ENCODE measurements at places on chromosomes 3 and 15.

- DNase-seq = peak; percentile 82
Measured at GRCh38 chr3:100777271-100777670, 68.0 kb downstream of the TFG start.

- DNase-seq = no peak
Measured at GRCh38 chr15:89668171-89668570, 11.0 kb downstream of the PLIN1 start.

DNA sequence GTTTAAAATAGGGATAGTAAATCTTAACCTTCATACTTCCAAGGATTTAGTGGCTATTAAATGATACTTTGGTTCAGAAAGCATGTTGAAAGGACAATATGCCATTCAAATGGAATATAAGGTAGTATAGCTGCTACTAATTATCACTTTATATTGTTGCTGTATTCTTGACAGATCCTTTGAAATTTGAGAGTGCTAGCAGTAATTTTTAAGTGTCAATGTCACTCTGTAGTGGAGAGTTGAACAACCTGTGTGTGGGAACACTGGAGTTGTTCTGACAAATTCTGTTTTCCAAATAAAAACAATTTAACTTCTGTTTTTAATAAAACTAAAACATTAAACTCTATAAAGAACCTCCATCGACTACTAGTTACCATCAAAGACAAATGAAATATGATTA is 565.7 kb downstream of the FGF12 start:
- no peak for DNase-seq

DNA sequence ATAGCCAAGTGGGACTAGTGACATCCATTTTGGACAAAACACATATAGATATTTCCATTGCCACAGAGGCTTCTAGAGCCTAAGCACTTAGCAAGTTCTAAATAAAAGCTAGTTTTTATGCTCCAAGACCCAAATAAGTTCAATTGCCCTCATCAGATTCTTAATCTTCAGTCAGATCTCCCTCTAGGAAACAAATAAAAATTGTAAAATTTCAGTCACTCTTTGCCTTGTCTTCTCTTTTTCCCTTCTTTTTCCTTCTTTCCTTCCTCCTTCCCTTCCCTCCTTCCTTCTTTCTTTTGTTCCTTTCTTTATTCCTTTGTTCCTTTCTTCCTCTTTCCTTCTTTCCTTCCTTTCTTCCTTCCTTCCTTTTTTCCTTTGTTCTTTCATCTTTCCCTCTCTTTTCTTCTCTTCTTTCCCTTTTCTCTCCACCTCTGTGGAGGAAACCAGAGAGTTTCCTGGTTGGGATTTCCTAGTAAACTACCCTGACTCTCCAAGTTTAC is 68.8 kb upstream of the GADL1 start:
- no peak for DNase-seq

DNA sequence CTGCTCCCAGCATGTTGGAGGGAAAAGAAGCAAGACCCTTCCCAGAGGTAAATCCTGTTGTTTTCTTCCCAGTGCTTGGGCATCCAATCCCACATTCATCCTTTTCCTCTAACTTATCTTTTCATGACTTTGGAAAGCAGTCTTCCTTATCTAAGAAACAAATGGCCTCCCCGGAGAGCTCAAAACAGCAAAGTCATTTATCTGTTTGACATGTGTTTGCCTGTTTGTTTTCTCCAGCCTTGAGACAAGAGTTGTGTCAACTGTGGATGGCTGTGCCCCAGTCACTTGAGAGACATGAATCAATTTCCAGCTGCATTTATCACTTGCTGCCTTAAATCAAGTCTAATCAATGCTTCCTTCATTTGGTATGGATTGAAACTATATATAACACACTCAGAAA is 103.9 kb downstream of the SHQ1 start:
- no peak for DNase-seq

- no peak for DNase-seq
Measured at GRCh38 chr3:56806407-56806806, 4.7 kb upstream of the ARHGEF3 start.

DNA sequence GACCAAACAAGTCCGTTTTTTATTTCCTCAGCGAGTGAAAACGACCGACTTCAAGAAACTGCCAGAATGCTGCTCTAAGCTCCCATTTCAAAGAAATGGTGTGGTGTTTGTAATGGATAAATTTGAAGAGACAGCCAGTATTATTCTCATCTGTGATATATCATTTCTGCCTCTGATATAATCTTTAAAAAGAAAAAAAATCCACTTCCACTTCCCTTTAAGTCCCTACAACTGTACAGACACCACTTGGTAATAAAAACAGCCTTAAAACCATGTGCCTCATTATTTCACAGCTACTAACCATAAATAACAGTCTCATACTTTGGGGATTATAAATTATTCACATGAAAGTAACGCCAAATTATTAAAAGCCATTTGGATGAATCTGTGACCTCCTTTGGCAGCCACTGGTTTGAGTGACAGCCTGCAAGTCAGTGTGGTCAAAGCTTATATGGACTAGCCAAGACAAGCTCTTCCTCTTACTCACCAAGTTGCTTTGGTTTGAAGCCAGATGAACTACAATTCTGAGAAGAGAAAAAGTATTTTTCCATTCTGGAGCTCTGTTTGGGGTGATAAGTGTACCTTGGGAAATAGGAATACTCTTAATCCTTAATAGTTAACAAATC is 168.0 kb downstream of the SHOX2 start:
- DNase-seq = peak; percentile 83

GRCh38 chr15:75836959-75837334 is 6.3 kb upstream of the UBE2Q2 start:
- peak; percentile 92 for DNase-seq

- no peak for DNase-seq
Measured at GRCh38 chr15:88269356-88270062, 13.0 kb upstream of the NTRK3 start.

DNA sequence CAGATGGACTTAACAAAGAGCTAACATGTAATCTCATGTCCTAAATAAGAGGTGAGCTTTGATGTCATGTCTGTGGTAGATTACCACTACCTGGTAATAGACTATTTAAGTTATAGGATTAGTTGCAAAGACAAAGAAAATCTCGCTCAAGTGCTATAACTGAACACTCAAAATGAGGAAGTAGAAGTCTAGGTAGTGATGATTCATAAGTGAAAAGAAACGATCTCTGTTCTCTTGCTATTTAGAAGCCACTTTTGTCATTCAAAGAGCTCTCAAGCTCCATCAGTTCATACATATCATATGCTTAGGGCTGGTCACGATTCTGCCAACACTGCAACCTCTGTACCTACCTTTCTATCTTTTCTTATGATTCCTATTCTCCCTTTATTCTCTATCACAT is 110.9 kb downstream of the EDEM1 start:
- DNase-seq = no peak

GRCh38 chr3:182259579-182259978 is 533.7 kb upstream of the ATP11B start:
- no peak for DNase-seq

- no peak for DNase-seq
Measured at GRCh38 chr15:77633913-77634265, 1.2 kb upstream of the LINGO1 start.

- peak; percentile 99 for DNase-seq
Measured at GRCh38 chr3:197854596-197855343, 63.7 kb downstream of the LRCH3 start.

GRCh38 chr3:197847866-197848401 is 56.9 kb downstream of the LRCH3 start:
- DNase-seq = peak; percentile 34

DNA sequence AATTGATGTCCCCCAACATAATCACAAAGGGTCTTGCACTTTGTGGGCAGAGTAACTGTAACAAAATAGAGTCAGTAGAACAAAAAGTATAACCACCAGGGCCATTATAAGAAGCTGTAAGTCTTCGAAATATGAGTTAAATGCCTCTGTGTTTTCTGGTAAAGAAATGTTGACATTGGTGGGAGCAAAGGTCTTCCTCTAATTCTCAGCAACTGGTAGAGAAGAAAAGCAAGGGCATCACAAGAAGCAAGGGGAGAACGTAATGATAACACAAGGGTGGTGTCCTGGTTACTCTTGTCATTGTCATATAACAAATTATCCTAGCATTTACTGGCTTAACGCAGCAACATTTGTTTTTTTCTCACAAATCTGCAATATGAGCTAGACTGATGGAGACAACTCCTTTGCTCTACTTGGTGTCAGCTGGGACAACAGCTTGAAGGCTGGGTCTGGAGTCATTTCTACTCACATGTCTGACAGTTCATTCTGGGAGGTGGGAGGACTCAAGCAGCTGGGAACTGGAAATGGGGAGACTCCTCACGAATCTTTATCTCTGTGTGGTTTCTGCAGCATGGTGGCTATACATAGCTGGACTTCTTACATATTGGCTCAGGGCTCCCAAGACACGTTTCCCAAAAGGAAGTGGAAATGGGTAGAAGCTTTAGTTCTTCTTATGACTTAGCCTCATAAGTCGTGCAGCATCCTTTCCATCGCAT is 20.2 kb downstream of the DNAJB11 start:
- DNase-seq = no peak

- no peak for DNase-seq
Measured at GRCh38 chr3:125136515-125136914, 76.0 kb downstream of the SLC12A8 start.

DNA sequence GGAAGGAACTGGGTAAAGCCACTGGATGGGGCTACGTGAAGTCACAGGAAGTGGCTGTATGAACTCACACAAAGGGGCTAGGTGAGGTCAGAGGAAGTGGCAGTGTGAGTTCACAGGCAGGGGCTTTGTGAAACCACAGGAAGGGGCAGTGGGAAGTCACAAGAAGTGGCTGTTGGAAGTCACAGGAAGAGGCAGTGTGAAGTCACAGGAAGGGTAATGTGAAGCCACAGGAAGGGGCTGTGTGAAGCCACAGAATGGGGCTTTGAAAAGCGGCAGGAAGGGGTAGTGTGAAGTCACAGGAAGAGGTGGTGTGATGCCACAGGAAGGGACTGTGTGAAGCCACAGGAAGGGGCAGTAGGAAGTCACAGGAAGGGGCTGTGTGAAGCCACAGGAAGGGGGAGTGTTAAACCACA is 34.6 kb downstream of the GASK1A start:
- no peak for DNase-seq

GRCh38 chr3:178597371-178597770 is 61.1 kb downstream of the KCNMB2 start:
- DNase-seq = no peak

DNA sequence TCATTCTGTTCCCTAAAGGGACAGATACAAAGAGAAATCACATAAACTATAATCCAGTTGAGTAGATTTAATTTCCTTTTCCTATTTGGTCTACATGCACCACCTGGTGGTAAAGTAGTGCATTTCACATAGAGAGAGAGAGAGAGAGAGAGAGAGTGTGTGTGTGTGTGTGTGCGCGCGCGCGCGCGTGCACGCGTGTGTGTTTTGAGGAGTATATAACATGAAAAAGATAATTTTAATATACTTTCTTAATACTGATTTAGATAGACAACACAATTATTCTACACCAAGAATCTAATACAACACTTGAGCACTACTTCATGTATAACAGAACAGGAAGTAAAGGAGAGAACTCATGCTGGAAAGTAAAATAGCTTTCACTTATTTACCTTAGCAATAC is 1.1 kb upstream of the FGF7 start:
- DNase-seq = peak; percentile 66

- DNase-seq = no peak
Measured at GRCh38 chr3:126519506-126520455, 2.2 kb upstream of the UROC1 start.

- no peak for DNase-seq
Measured at GRCh38 chr3:41194701-41195100, 4.6 kb upstream of the CTNNB1 start.

GRCh38 chr3:196609805-196610515 is 29.5 kb upstream of the NRROS start:
- no peak for DNase-seq

DNA sequence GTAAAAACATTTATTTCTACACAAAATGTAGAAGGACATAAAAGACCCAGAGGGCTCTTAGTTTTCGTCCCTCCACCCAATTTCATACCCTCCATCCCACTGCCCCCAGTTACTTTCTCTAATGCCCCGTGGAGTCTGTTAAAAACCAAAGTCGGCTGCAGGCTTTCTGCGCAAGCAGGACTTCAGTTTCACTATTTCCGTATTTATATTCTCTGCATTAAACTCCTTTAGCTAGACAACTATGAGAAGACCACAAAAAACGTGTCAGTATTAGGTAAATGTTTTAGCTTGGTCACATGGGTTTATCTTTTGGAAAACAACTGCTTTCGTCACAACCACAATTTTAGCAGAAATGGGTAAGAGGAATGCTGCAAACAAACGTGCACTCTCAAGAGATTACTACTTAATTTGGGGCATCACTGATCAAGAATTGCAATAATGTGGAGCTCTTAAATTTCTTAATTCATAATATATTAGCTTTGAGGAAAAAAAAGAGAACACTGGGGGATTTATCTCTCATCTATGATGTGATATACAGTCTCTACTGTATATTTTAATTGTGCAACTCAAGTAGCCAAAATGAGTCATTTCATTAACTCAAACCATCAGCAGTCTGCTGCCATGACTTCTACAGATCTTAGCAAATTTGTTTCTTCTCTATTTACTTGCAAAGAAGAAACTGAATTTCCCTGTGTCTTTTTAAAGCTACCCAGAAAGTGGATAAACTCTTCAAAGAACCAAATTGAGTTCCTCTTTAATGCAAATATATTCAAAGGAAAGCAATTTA is 740 bp upstream of the NSMCE3 start:
- DNase-seq = peak; percentile 36

DNA sequence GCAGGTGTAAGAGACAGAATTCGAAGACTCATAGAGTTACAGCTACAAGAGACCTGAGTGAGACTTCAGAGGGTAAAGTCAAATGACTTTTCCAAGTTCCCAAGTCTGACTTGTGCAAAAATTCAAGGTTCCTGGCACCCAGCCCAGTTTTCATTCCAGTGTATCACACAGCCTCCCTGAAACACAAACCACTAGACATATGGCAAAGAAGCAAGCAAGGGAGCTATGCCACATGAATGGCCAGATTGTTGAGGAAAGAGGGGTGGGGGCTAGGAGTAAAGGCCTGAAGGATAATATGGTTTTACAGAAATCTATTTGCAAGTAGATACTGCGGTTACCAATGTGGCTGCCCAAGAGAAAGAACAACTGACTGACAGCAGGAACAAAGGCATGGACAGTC is 301.2 kb downstream of the MECOM start:
- peak; percentile 39 for DNase-seq

DNA sequence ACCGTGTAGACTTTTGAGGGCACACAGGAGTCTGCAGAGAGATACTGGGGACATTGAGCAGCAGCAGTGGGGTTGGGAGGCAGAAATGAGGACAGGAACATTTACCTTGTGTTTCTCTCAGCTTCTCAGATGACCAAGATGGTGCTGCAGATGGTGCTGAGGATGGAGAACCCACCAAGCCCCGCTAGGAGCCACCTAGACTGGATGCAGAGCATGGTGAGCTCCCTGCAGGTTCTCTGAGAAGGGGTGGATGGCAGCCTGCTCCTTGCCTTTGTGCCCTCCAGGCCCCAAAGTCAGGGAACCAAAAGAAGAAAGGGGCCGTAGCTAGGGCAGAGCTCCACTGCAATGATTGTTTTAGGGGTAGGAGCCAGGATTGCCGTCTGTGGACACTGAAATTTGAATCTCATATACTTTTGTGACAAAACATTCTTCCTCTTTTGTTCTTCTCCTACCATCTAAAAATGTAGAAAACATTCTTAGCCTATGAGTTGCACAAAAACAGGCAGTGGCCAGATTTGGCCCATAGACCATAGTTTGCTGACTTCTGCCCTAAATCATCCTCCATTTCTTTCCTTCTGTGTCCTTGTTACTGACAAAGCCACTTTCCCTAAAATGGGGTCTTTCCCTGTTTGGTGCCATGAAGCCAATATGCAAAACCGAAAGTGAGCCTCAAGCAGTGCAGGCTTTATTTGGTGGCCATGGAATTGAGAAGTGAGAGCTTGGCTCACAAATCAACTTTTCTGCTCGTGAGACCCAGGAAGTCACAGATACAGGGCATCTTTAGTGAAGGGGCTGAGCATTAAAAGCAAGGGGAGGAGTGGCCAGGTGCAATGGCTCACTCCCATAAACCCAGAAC is 11.9 kb upstream of the MUC20 start:
- DNase-seq = no peak

All from iris pigment epithelial cell (primary cell).